Activated naive CD4-positive, alpha-beta T cell (primary cell): ENCODE measurements at places on chromosomes 6 and 20.
A peak's percentile ranks its signal among the peaks of the same experiment; 100 is the strongest.

GRCh38 chr6:168728056-168728455, 287.1 kb downstream of the SMOC2 start:
- no peak for DNase-seq

- no peak for DNase-seq
Observed at GRCh38 chr6:13355043-13355945, 27.0 kb upstream of the TBC1D7 start.

DNA sequence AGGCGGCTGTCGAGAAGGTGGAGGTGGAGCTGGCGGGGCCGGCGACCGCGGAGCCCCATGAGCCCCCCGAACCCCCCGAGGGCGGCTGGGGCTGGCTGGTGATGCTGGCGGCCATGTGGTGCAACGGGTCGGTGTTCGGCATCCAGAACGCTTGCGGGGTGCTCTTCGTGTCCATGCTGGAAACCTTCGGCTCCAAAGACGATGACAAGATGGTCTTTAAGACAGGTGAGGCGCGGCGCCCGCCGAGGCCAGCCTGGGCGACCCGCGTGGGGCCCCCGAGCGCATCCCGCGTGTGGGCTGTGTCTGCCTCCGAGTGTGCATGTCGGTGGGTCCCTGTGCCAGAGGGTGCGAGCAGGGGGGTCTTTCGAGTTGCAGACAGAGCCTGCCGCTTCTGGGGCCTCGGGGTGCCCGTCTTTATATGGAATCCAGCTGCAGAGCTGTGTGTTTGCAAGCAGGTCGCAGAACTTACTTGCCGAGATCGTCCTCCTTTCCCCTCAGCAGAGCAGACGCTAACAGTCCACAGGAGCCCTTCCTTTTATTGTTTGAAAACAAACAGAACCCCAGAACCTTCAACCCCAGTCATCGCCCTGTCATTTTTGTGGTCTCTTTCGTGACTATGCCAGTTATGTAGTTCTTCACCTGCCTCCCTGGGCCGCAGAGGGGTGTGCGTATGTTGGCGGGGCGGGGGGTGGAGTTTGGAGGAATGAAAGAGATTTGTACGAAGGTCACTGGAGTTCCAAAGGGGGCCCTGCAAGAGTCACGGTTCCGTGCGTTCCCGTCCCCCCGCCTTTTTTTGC, 766 bp downstream of the SLC16A10 start:
- peak; percentile 17 for DNase-seq

DNA sequence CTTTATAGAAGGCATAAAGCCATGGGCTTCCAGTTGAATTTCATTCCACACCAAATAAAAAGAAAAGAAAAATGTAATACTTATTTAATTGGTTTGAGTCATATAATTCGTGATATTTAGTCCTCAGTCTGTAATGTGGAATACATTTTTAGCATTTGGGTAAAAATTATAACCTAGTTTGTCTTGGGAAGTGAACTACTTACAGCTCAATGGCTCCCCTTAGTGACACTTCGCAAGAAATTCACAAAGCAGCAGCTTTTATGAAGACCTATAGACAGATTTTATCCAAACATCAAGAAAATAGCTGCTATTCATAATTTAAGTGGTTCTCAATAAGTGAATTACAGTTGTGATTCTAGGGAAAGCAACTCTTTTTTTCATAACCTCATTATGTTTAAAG, 72.1 kb downstream of the RSPO3 start:
- DNase-seq, result no peak

DNA sequence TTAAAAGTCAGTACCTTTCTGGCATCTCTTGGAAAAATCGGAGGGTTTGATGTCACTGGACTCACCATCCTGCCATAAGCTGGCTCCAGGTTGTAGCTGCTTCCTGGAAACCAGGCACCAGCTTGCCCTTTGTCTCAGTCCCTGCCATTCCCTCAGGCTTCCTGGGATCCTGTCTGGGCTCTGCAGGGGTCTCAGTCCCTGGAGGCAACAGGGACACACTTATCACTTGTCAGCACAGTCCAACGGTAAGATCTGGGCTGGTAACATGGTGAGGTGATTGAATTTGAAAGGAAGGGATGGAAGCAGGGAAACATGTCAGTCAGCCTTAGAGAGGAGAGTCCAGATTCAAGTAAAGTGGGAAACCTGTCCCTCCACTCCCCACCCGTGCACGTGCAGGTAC, 147.6 kb upstream of the ECI2 start:
- DNase-seq, result no peak

DNA sequence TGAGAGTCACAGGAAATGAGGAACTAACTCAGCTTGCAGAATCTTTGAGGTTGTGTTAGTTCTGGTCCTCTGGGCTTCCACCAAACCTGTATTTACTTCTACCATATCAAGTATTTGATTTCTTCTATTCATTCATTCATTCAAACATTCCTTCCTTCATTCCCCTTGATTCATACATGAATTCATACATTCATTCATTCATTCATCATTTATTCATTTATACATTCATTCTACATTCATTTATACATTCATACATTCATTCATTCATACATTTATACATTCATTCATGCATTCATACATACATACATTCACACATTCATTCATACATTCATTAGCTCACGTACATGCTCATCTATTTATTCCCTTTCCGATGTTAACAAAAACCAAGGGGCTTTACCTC, 120.3 kb downstream of the BMP7 start:
- no peak for DNase-seq

GRCh38 chr6:125793863-125794262, 3.1 kb downstream of the NCOA7 start:
- DNase-seq, result no peak

GRCh38 chr6:45387236-45387635, 9.5 kb upstream of the SUPT3H start:
- no peak for DNase-seq

- no peak for DNase-seq
Observed at GRCh38 chr6:129673748-129674147, 36.2 kb downstream of the ARHGAP18 start.

DNA sequence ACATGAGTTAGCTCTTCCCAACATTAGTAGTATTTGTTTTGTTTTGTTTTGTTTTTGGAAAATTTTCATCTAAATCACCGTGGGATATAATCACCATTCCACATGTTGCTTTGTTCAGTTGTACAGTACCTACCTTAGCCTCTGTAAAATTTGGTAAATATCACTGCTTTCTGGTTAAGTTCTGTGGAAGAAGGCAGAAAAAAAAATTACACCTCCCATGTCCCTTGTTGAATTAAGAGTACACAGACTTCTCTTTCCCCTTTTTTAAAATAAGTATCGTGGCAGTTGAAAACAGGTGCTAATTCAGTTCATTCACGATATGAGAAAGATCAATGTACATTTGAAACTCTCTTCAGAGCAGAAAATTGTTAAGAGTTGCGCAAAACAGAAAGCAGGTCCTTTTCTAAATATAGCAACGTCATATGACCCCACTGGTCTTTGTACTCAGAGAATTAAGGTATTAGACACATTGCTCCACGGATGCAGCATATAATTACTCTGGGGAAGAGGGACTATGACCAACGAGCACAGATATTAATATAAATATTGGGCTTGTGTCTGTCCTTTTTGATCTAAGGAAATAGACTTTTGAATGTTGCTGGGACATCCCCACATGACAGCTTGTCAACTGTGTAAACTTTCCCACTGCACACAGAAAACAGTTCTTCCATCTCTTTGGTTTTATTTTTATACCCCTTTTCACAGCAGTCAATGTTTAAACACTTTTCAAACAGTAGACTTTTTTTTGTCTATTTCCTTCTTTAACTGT, 58.6 kb upstream of the ZNF217 start:
- DNase-seq, result no peak

DNA sequence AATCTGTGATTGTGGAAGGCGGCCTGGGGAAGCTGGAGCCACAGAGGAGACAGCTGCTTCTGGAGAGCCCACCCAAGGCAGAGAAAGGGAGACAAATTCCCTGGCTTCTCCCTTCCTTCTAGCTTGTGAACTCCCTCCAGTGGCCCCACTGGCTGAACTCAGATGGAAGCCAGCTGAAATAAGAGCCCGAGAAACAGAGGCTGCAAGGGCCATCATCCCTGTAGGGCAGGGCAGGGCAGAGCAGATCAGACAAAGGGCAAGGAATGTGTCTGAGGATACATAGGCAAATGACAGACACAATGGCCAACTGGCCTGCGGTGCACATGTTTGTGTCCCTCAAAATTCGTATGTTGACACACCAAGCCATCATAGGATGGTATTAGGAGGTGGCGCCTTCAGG, 25.3 kb downstream of the MDFI start:
- no peak for DNase-seq

- no peak for DNase-seq
Observed at GRCh38 chr6:37731888-37732287, 34.2 kb upstream of the MDGA1 start.

GRCh38 chr6:112245511-112246203, 8.7 kb downstream of the LAMA4 start:
- DNase-seq, result no peak

DNA sequence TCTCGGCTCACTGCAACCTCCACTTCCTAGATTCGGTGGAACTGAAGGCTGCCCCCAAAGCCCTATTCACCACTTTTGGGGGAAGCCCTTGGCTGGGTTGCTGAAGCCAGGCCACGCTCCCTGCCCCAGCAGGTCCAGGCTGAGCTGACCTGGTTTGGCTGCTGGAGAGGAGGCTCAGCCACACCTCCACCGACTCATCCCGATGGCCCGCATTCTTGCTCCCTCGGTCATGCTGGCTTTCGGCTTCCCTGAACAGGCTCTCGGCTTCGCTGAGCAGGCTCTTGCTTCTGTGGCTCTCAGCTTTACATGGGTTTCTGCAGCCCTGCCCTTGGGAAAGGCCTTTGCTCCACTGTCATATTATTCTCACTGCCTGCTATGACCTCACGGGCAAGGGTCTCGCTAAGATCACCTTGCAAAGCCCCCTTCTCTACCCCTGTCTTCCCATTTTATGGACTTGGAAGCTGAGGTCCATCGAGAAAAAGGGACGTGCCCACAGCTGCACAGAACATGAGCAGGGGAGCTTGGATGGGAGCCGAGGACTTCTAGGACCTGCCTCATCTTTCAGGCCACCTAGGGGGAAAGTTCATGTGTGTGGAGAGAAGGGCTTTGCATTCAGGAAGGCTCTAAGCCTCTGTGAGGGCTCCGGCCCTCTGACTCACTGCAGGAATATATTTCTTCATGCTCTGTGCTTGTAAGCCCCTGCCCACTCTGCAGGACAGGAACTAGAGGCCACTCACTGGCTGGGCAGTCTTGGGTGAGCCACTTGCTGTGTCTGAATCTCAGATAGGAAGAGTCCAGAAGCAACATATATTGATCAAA, 15.6 kb downstream of the ARHGAP40 start:
- no peak for DNase-seq

DNA sequence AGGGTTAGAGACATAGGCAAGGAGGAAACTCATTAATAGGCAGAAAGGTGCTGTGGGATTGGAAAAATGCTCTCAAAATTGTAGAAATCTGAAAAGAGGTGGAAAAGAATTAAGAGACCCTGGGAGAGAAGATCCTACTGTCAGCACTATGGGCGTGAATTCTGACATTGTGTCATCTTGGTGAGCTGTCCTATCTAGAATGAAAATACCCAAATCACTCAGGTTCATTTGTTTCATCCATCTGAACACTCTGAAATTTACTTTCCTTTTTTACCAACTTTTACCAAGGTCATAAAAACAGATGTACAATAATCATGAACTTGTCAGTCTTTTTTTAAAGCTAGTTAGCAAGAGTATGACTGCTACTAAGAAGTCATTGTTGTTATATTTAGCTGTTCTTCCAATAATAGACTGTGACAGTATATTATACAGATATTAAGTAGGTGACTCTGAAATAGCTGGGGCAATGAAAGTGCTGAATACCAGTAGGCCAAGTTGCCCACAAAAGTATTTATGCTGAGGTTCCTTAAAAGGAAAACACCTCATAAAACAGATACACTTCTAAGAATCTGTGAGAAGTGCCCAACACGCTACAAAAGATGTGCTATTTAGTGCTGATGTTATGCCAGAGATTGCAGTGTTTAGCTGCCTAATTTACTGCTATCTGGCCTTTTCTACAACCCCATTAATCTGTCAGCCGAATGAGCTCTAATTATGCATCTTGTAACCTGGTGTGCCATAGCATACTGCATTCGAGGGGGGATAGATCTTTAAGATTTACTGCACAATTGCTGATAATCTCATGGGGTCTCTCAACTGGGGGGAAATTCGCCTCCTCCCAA, 217.5 kb upstream of the SUPT3H start:
- DNase-seq, result no peak

DNA sequence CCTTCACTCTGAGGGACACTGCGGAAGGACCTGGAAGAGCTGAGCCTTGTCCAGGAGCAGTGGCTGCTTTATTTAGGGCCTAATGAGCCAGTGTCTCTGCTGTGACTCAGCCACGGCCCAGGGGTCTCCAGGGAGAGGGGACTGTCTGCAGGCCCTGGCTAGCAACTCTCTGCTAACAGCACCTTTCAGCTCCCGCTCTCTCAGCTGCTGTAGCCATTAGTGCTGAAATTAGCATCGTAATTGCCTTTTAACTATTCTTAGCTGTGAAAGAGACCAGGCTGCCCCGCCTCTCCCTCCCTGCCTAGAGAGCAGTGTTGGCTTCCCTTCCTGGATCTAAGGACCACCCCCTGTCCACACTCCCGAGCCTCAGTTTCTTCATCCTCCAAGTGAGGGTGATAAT, 53.1 kb upstream of the SLC32A1 start:
- no peak for DNase-seq

- no peak for DNase-seq
Observed at GRCh38 chr20:38135651-38136420, 29.2 kb downstream of the TGM2 start.

GRCh38 chr6:131362696-131363095, 210.3 kb upstream of the ARG1 start:
- DNase-seq, result no peak

- no peak for DNase-seq
Observed at GRCh38 chr6:124947971-124948451, 14.2 kb upstream of the RNF217 start.

GRCh38 chr6:114282292-114282691, 60.5 kb downstream of the HS3ST5 start:
- DNase-seq, result no peak

DNA sequence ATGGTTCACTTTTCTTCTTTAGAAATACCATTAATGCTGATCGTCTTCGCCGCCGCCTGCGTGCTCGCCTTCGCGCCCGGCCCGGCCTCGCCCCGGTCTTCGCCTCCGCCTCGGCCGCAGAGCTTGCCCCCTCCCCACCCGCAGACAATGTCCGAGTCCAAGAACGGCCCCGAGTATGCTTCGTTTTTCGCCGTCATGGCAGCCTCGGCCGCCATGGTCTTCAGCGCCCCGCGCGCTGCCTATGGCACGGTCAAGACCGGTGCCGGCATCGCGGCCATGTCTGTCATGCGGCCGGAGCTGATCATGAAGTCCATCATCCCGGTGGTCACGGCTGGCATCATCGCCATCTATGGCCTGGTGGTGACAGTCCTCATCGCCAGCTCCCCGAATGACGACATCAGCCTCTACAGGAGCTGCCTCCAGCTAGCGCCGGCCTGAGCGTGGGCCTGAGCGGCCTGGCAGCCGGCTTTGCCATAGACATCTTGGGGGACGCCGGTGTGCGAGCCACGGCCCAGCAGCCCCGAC, 4.8 kb upstream of the PRPH2 start:
- no peak for DNase-seq

GRCh38 chr20:4962241-4962855, 39.0 kb downstream of the SLC23A2 start:
- peak; percentile 8 for DNase-seq
